ENCODE measurements at places on chromosomes 3 and 15.

- DNase-seq: no peak
Measured at GRCh38 chr3:189403194-189403593, 228.0 kb upstream of the TP63 start.

GRCh38 chr3:128648940-128649663 is 1.5 kb downstream of the RPN1 start:
- DNase-seq: no peak

DNA sequence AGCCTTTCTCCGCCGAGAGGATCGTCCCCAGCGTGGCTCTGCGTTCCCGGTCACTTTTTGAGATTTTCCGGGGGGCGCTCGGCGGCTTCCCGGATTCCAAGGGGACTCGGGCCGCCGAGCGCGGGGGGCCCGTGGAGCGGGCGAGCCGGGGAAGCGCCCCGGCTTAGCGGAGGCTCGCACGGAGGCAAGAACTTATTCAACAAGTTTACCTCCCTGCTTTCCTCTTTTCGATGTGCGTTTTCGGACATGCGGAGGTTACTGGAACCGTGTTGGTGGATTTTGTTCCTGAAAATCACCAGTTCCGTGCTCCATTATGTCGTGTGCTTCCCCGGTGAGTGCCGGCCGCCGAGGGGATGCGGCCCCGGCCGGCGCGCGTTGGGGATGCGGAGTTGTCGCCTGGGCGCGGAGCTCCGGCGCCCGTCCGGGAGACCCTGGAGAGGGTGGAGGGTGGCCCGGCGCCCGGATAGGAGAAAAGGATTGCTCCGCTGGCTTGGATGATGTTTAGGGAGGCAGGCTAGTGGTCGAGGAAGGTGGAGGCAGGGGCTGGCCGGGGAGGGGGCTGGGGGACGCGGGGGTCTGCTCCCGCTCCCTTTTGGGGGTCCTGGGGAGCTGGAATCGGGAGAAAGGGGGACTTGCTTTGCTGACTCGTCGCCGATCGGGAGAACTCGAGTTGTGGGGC is 810 bp downstream of the PTPRG start:
- DNase-seq: no peak

DNA sequence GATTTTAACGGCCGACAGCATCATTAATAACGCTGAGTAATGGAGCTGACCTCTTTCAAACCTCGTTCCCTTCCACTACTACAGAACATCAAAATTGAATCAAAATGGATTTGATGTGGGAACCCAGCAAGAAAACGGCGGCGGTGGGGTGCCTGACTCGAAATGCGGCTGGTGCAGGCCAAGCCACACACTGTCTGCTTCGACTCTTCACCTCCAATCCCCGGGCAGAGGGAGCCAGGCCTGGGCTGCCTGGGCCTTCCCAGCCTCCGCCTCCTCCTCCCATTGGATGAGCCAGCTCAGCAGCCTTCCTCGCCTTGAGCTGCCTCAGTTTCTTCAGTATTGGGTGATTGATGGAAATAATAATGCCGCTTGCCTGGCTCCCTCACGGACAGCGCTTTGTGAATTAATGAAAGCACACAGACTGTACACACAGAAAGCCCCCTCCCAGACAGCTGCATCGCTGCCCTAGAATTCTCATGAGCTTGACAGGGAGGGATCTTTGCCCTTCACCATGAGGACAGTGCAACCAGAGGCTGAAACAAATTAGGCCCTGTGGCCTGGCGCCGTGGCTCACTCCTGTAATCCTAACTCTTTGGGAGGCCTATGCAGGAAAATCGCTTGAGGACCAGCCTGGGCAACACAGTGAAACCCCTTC is 11.4 kb upstream of the MEGF11 start:
- no peak for DNase-seq

GRCh38 chr3:180306691-180307090 is 270.0 kb upstream of the PEX5L start:
- no peak for DNase-seq

GRCh38 chr3:111904376-111905241 is 45.5 kb downstream of the PHLDB2 start:
- no peak for DNase-seq

DNA sequence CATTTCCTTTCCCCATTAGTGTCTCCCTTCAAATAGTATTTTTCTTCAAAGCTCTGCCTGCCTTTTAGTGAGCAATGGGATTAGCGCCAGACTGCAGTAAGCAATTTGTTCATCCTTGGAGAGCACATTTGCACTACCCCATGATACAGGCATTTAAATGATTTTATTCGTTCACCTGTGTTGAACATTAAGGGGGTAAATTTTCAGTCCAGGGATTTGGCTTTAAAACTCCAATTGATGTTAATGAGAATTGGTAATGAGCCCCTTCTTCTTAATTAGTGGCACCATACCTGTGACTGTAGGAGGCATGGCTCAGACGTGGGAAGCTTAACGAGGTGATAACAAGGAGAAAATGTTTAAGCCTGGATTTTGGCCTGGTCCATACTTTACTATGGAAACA is 161.4 kb upstream of the NANOGP8 start:
- DNase-seq: no peak

DNA sequence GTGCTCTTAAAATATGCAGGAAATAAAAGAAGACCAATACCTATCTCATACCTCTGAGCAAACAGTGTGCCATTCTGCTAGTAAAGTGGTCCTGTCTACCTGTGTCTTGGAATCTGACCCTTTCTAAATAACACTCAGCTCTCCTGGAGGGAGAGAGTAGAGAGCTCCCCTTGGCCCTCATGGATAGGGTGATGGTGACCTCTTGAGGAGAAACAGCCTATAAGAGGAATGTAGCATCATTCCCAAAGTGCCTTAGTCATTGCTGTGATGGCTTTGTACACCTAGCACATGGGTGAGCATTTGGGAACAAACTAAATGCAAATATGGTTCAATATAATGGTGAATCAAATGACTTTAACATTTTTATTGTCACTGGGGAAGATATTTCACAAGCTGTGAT is 10.0 kb downstream of the SNTN start:
- no peak for DNase-seq

DNA sequence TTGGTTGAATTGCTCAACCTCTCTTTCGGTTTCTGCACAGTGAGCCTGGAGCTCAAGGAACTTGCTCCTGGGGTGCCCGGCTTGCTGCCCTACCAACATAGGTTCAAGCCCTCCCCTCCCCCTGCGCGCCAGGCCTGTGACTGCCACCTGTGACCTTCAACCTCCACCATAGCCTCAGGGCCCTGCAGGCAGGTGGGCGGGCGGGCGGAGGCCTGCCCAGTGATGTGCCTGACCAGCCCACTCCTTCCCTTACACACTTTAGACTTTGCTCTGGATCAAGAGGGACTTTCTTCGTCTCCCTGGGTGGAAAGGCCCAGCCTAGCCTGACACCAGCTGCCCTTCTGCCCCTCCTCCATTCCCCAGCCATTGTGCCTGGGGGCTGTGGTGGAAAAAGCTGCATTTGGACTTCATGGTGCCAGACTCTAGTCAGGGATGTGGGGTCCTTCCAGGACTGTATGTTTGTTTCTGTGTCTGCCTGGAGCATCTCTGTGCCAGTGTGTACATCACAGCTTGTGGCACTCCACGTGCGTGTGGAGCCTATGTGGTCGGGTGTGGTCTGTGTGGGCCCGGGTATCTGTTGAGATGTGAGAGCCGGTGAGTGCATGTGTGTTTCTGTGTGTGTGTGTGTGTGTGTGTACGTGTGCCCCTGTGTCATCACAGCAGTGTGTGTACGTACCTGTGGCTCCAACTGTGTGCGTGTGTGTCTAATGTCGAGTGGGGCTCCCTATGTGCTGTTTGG is 9.5 kb downstream of the PRKCD start:
- no peak for DNase-seq

DNA sequence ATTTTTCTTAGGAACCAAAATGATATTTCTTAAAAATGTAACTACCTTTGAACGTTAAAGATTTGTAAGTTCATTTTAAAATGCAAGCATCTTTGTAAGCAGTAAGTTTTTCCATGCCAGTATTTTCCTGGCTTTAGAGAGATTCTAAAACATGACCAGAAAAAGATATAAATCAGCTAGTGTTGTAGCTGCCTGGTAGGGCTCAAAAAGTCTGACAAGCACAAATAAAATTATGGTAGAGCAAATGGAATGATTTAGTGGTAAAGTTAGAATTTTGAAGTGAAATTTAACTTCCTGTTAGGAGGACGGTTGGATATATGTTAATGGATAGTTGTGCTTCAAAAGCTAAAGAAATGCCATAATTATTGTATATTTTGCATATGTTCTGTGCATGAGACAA is 29.7 kb downstream of the GABRR3 start:
- DNase-seq: no peak

- no peak for DNase-seq
Measured at GRCh38 chr3:186511245-186511644, 32.9 kb downstream of the CRYGS start.

DNA sequence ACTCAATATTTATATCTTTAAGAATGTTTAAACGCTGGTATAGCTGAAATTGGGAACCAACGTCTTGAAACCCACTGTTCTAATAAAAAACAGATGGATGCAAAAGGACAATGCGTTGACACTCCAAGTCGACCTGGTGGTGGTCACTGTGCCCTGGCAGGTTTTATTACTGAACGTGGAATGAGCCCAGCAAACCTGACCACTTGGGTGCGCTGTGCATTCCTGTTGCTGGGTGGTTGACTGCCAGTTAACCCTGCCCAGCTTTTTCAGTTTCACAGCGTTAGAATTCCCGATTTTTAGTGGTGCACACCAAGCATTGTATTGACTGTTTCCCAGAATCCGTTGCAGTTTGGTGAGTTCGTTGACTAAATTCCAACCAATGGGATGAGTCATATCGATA is 384.4 kb downstream of the OCA2 start:
- no peak for DNase-seq

- no peak for DNase-seq
Measured at GRCh38 chr3:186985661-186986364, 55.5 kb downstream of the ST6GAL1 start.

DNA sequence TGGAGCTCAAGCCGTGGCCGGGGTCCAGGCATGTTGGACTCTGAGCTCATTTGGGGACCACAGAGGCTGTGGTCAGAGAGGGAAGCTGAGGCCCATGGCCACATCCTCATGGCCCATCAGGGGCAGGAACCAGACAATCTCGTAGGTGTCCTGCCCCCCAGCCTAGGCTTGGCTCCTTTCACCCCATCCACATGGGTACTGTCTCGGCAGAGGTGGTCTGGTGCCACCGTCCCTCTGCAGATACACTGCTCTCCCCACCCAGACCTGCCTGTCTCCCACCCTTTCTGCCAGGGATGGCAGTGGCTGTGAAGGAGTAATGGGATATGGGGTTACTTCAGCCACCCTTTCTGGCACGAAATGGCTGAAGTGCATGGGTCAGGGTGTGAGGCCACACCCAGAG is 7.9 kb downstream of the PRSS50 start:
- DNase-seq: no peak

- DNase-seq: no peak
Measured at GRCh38 chr3:25094932-25095685, 333.0 kb upstream of the RARB start.

DNA sequence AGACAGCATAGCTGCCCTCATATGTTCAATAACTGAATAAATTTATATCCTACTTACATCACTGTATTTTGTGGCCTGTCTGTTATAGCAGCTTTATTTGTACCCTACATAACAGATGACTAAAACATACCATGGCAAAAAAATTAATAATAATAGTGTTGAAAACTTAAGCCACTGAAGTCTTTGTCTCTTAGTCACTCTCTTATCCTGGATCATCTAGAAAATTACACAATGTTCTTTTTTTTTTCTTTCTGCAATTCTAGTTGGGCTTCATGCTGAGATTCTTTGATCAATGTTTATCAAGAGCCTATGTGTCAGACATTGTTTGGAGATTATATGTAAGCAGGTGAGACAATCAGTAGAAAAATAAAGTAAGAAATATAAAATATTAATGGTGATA is 519.3 kb upstream of the ARPP21 start:
- no peak for DNase-seq

Measured in cortex of kidney (tissue), 1 donor.